ENCODE measurements at places on chromosomes 13 and 19.
A peak's percentile ranks its signal among the peaks of the same experiment; 100 is the strongest.

- DNase-seq: no peak
Measured at GRCh38 chr13:20359335-20359734, 127.2 kb upstream of the GJB6 start.

DNA sequence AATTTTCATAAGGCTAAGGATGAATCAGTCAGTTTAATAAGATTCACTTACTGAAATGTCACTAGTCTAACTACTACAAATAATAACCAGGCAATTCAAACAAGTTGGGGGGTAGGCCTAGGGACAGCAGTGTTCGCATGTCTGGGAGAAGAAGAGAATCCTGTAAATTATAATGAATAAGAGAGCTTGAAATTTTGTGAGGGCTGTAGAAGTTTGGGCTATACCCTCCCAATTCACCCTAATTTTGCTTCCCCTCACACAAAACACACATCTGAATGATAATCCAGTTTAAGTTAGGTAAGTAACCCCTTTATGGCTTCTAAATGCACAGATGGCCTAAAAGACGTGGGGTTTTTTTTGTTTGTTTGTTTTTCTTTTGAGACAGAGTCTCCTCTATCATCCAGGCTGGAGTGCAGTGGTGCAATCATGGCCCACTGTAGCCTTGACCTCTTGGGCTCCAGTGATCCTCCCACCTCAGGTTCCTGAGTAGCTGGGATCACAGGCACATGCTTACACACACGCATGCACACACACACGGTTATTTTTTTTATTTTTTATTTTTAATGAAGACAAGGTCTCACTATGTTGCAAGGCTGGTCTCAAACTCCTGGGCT, 69.9 kb downstream of the TBC1D4 start:
- DNase-seq: no peak

GRCh38 chr19:17359905-17360800, 17.0 kb downstream of the PLVAP start:
- no peak for DNase-seq

GRCh38 chr19:33767898-33768413, 28.7 kb upstream of the KCTD15 start:
- DNase-seq: peak; percentile 91

DNA sequence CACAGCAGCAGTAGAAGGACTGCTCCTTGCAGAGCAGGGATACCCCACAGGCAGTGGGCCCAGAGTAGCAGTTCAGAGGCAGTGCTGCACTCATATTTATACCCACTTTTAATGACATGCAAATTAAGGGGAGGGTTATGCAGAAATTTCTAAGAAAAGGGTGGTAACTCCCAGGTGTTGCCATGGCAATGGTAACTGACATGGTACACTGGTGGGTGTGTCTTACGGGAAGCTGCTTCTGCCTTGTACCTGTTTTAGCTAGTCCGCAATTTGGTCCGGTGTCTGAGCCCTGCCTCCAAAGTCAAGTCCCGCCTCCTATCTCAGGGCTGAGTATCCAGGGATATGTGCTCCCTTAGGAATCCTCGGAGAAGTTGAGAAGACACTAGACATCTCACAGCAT, 79.2 kb upstream of the UQCRFS1 start:
- no peak for DNase-seq

DNA sequence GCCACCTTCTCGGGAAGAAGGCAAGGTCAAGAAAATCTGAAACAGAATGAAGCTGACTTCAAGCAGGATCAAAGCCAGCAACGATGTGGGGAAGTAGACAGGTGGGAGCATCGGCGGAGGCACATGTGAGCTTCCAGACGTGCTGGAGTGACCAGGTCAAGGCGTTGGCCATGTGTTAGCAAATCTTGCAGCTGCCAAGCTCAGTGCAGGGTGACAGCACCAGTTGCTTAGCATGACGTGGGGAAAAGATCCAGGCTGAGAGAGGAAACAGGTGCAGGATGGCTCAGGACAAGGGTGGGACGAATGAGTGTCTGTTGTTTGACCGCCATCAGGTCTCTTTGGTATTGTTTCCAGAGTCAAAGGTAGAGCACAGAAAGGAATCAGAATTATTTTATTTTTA, 92.3 kb downstream of the TNFSF13B start:
- DNase-seq: no peak

- no peak for DNase-seq
Measured at GRCh38 chr13:71870100-71870499, 3.1 kb upstream of the DACH1 start.

- DNase-seq: no peak
Measured at GRCh38 chr13:113901231-113901630, 37.4 kb upstream of the GAS6 start.

GRCh38 chr13:50334944-50335343, 319.7 kb downstream of the KCNRG start:
- no peak for DNase-seq

DNA sequence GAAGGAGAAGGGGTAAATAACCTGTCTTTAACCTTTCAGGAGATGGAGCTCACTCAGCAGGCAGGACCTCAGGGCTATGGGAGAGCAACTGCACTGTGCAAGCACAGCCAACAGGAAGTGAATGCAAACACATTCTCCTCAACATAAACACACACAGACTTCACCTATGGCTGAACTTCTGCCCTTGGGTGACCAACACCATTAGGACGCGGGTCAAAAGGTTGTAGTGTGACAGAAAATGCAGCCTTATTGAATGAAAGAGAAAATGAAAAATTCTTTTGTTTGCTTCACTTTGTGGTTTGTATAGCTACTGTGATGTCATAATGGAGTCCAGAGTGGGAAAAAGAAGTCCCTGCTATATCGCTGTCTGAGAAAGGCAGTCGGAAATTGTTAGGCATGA, 323.0 kb downstream of the NDFIP2 start:
- DNase-seq: no peak

GRCh38 chr19:40174092-40174491, 17.1 kb upstream of the MAP3K10 start:
- no peak for DNase-seq

DNA sequence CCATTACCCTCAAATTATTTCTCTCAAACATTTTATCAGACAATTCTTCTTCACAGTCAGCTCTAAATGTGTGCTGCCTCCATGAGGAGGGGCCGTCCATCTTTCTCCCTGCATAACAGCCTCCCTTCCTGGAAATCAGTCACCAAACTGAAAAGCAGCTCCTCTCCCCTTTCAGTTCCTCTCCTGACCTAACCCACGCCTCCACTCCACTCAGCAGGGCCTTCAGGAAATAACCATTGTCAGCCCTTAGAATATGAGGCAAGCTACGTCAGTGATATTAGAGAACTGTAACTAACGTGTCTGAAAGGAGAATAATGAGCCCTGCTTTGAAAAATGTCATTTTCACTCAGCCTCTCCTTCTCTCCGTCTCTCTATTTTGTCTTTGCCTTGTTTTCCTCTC, 116.2 kb downstream of the OLFM4 start:
- DNase-seq: no peak

DNA sequence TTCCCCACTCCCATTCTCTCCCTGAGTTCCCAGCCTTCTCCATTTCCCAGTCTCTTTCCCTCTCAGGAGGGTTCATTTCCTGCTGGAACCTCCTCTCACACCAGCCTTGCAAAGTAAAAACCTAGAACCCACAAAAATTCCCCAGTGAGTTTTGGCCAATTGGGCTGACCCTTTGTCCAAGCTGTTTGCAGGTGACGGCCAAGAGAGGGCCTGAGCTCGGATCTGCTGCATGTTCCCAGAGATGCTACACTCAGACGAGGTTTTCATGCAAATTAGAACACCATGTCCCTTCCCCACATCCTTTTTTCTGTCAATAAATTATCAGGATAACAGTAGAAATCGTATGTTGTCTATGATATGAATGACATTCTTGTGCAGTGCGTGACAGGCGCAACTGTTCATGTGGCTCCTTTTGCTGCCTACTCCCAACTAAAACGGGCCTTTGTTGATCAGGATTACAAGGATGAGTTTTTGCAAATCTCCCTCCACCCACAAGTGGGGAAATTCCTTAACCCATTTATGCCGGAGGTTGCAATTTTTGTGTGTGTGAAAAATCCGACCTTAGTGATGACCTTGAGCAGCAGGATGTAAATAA, 149.5 kb downstream of the CACNA1A start:
- no peak for DNase-seq

- DNase-seq: no peak
Measured at GRCh38 chr13:45205124-45205523, 4.3 kb upstream of the KCTD4 start.

DNA sequence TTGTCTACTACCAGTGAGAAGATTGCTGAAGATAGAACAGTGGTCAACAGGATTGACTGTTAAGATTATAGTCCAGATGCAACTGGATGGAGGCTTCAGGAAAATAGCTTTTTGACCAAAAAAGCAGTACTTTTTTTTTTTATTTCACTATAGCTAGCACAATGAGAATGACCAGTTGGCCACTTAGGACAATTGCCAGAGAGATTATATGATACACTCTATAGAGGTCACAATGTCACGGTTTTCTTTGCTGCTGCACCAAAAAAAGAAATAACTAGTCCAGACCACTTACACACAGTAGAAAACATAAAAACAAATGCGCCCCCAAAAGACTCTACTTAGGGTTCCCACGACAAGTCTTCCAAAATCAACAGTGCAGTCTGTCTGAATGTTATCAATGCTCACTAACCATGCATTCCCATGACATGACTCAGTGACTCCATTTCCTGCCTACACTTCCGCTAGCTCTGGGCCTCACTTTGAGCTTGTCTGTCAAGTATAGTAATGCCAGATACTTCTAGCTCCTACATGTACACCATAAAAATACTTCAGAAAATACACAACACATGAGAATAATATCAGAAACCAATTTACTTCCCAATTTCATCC, 209.1 kb upstream of the STARD13 start:
- DNase-seq: no peak

- DNase-seq: no peak
Measured at GRCh38 chr13:98890186-98890585, 87.7 kb downstream of the DOCK9 start.

GRCh38 chr19:3146677-3147100, 10.9 kb downstream of the GNA15 start:
- peak; percentile 84 for DNase-seq

DNA sequence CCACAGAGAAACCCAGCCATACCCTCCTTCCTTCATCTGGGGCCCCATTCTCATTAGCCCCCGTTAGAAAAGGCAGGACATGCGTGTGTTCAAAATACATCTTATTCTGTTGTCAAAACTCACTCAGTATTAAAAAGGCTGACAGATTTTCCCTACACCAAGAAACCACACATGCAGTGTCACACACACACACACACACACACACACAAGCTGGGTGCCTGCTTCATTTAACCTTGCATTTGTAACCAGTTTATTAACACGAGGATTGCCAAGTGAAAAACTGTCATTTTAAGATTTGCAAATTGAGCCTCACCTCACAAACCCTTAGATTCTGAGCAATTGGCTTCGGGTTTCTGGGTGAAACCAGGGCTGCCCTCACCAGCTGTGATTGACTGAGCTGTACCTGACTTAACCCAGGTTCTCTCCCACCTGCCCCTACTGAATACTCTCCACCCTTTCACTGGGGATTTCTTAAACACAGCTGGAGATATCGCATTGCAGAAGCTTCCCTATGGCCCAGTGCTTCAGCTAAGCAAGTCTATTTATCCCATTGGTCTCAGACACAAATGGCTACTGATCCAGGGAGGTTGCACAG, 172.7 kb upstream of the ZNF507 start:
- no peak for DNase-seq

- DNase-seq: no peak
Measured at GRCh38 chr13:37390735-37391134, 207.8 kb downstream of the POSTN start.

- DNase-seq: peak; percentile 24
Measured at GRCh38 chr13:36998624-36999041, 507 bp downstream of the ALG5 start.

GRCh38 chr13:39859898-39860297, 204.4 kb downstream of the COG6 start:
- no peak for DNase-seq

- DNase-seq: no peak
Measured at GRCh38 chr19:1151917-1152587, 22.0 kb downstream of the SBNO2 start.
